Parietal lobe (tissue), 2 donors: ENCODE measurements at places on chromosomes 1 and 21. TPM values are rescaled to one million over a fixed set of nuclear protein-coding genes. Genes with fewer than 3 reads are reported as not detected.

RPTN gene
- total RNA-seq = not detected

LCE2A gene
- total RNA-seq = not detected

MORC3 gene
- 124 TPM for total RNA-seq

DFFA gene
- 32.2 TPM for total RNA-seq

LYPD8 gene
- total RNA-seq = not detected

CACNA1S gene
- total RNA-seq = not detected
